ENCODE measurements at places on chromosomes 11 and 22.

- no peak for DNase-seq
These were observed 51.3 kb downstream of the KIRREL3 start for GRCh38 chr11:126949066-126949891.

DNA sequence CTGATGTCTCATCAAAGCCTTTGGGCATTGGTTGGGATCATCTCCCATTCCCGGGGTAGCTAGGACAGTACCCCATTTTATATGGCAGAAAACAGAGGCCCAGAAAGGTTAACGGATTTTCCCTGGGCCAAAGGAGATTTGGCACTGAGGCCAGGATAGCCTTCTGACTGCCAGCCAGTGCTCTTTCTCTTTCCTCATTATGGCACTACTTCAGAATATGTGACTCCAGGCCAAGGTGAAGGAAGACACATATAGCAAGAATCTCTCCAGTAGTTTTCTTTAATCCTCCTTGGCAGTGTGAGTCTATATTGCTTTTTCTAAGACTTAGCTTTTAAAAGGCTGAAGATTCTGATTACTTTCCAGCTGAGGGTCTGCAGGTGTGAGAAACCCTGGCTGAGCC lies 94.8 kb upstream of the AMOTL1 start:
- DNase-seq: no peak

DNA sequence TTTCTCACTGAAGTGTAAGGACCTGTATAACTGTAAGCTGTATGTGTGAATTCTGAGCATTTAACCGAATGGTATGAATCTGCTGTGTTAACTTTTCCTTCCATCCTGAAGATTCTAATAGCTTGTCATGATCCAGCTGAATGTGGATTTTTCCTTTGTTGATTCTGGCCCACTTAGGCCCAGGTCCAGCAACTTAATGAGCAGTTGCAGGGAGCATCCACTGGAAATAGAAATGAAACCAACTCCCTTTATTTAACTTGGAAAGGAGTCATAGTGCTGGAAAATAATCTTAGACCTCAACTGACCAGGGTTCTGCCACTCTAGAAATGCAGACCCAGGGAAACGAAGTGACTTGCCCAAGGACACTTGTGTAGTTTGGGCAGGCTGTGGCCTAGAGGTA lies 142.3 kb upstream of the MTNR1B start:
- no peak for DNase-seq

GRCh38 chr11:94519478-94520084 lies 7.3 kb downstream of the C11orf97 start:
- no peak for DNase-seq

DNA sequence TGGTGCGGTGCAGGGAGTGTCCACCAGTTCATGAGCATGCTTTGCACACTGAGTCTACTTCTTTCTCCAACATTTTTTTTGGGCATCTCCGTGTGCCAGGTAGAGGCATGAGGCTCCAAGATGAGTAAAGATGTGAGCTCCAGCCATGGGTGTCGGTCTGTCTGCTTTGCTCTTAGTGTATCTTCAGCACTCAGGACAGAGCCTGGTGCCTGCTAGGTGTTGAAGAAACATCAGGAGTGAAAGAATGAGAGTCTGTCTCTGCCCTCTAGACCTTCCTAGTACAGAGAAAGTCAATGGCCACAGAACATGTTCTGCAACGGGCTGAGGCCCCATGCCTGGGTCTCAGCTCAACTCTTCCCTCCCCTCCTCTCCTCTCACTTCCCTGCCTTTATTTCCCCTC lies 486.5 kb downstream of the TBC1D22A start:
- DNase-seq: no peak

DNA sequence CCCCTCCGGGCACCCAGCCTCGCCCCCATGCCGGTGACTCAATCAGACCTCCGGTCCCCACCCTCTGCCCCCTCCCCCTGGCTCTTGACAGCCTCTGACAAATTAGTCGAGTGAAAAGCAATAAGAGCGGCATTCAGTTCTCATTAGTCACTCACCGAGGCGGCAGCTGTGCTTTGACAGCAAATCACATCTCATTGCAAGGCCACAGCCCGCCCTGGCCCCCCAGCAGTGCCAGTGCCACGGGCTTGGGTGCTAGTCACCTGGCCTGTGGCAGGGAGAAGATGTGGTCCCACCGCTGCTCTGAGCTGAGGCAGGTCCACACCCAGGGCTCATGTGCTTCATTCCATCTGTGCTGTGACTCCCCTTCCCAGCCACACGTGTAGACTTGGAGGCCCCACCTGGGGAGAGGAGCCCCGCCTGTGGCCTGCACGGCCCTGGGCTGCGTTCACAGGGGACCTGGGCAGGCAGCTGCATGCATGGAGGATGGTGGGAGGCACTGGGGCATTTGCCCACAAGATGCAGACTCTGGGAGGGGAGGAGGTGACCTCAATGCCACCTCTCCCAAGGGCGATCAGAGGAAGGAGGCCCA lies 7.4 kb upstream of the TH start:
- DNase-seq: no peak

- DNase-seq: no peak
These were observed 323.7 kb upstream of the NARS2 start for GRCh38 chr11:78898266-78898775.
